ENCODE measurements at places on chromosomes 2 and 18.

DNA sequence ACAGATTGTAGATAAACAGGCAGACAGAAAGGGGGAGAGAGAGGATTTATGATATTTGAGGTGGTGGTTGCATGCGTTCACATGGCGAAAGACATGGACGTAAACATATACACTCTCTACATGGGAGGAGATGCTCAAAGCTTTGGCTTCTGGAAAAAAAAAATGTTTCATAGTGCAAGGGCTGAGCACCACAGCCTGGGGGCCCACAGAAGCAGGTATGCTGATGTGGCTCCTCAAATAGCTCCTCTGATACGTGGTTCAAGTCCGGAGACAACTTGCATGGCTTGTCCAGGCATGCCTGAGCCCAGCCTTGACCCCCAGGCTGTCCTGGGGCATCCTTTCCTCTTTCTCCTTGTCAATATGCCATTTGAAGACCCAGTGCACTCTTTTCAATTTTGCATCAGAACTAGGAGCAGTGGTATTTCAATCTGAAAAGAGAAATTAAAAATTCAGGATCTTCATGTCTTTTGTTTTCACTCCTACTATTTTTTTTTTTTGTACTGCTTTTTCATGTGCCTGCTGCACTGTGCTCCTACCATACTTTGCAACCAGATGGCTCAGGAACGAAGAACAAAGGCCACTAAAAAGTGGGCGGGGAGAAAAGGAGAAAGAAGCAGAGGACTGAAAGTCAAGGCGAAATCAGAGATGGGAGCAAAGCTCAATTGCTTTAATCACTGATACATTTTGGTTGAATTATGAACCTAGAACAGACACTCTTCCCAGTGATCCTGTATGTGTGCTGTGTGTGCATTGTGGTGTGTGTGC is 495.7 kb upstream of the TCF4 start:
- DNase-seq, result no peak

GRCh38 chr2:217650716-217651360 is 352.0 kb downstream of the TNS1 start:
- DNase-seq, result peak; percentile 46

DNA sequence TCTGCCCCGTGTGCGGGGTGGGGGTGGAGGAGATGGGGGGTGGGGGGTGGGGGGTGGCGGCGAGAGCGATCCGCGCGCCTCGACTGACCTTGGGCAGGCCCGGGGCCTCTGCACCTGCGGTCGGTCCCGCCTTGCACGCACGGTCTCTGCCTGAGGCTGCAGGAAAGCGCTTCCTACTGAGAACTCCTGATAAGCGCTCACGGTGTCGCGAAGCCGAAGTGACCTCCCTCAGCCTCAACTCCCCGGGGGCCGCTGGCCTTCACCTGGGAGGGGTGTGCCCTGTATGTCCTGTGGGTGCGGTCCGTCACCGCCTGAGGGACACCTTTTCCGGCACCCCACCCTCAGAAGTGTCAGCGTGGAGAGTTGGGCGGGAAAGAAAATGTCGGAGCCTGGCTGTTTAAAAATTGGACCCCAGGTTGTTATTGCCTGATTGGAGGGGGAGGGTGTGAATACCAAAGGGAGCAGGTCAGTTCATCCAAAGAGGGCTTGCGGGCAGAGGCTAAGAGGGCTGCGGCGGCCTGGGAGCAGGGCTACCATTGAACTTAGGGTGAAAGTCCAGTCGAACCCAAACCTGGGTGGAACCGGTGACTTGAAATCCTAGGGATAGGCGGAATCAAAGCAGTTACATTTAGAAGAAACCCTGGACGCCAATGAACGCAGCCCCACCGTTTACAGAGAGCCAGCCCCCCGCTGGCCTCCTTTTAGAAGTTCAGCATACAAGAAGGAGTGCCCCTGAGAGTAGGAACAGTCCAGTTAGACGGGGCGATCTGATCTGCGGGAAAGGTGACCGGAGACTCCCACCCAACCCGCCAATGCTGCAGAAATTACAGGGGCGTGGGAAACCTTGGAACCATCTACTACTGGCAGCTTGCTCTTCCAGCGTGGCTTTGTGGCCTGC is 1.2 kb downstream of the MAL start:
- no peak for DNase-seq

GRCh38 chr2:36337354-36337753 is 18.2 kb upstream of the CRIM1 start:
- DNase-seq, result no peak

DNA sequence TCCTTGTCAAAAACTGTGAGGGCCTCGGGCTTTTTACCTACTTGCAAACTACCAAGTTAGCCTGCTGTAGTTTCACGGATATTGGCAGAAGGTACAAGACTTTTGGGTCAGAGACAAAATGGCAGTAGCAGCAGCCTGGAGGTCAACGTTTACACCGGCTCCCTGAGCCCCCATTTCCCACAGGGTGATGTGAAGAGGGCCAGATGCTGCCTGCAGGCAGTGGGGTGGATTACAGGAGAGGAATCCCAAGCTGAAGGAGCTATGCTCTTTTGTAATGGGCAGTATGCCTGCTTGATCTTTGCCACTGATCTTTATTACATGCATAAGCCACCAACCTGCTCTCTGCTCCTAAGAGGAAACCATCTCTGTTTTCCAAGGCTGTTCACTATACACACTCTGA is 29.5 kb upstream of the SP5 start:
- DNase-seq, result no peak

DNA sequence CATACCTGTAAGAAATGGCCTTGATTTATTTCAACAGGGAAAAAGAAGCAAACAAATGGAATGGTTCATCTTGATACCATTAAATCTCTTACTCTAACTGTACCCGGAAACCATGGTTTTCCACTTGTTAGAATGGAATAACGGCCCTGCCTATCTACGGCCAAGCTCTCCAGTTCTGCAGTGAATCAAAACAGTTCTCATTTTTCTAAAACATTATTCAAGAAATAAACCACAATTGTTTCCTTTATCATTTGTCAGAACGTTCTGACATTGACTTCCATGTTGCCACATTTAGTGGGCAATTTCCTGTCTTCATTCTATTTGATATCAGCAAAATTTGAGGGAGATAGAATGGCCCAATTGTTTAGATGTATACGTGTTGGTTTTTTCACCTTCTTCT is 118.8 kb upstream of the CDH19 start:
- DNase-seq, result no peak

GRCh38 chr2:197889041-197889440 is 84.6 kb downstream of the PLCL1 start:
- DNase-seq, result no peak

DNA sequence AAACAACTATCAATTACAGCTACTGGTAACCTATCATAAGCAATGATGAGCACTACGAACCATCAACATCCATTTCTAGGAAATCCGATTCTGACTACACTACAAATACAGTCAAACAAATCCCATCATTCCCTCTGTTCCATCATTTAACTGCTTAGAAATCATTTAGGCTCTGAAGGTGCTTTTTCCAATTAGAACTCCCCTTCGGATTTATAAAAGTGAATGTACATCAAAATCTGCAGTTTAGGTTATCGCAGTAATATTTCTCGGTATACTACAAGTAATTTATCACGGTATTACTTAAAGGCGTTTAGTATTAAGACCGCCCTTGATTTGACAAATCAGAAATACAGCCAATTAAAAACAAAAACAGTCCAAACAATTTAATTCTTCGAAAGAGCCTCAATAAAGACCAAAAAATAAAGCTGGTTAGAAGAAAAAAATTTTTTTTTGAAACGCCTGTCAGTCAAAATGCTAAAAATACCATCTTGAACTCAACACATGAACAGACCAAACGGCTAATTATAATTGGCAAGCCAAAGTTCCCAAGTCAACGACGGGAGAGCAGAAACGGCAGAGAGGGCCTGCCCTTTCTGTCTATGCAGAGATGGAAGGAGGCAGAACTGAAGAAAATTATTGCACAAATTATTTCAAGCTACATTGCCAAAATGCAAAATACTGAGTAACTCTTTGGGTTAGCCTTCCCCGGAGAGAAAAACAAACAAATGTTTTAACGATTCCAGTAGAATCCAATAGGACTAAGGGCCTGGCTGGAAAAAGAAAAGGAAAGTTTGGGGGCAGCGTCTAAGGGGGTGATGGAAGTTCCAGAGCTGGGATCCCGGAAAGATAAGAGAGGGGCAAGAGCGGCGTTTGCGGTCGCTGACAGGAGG is 1.2 kb downstream of the VPS54 start:
- DNase-seq, result no peak

GRCh38 chr2:237185553-237185925 is 99.8 kb downstream of the COPS8 start:
- no peak for DNase-seq

GRCh38 chr18:7940971-7941370 is 373.9 kb downstream of the PTPRM start:
- DNase-seq, result no peak

GRCh38 chr2:43636621-43637020 is 439 bp upstream of the PLEKHH2 start:
- DNase-seq, result no peak

DNA sequence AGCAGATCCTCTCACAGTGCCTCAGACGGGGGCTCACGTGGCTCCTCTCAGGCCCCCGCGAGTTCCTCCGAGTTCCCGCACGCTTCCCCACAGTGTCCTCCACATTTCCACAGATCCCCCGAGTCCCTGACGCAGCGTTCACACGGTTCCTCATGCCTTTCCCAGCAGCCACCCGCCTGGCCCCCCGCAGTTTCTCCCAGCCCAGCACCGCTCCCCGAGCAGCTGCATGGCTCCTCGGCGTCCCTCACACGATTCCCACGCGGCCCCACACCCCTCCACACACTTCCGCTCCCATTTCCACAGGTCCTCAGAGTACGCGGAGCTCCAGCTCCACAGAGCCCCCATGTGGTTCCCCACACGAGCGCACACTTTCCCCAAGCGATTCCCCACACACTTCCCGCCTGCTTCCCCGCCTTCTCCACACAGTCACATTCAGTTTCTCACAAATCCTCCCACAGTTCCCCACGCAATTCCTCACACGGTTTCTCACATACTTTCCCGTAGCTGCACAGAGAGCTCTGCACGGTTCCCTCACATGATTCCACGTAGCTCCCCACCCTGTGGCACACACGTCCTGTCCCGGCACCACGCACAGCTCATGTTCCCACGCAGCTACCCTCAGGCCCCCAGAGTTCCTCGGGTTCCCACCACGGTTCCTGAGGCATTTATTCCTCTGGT is 39.9 kb downstream of the KIF1A start:
- DNase-seq, result no peak

Data from progenitor cell of endocrine pancreas (in vitro differentiated cells).